ENCODE measurements at places on chromosomes 12 and 14.

- DNase-seq, result no peak
Measured at GRCh38 chr14:50967790-50968189, 23.5 kb upstream of the PYGL start.

DNA sequence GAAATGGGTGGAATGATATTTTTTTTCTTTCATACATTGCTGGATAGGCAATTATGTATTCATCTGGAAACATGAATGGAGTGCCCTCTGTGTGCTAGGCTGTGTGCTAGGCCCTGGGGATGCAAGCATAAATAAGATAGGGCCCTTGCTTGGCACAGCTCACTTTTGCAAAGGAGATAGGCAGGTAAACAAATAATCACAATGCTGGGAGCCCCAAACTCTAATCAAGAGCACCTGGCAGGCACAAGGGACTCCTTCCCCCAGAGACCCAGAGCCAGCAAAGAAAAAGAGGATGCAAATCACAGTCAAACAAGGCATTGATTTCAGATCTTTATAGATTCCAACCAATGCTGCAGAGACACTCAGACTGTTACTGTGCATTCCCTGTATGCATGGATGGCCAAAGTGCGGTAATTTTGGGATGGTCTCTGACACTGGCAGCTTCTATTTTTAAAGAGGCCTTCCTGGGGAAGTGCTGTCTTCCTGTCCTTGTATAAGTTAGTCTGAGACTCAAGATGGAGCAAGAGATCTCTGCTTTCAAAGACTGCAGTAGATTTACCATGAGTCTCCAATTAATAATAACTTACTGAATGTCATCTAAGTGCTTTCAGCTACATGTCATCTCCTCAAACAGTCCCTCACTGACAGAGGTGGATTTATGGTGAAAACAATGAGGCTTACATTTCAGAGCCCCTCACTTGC is 45.1 kb upstream of the CPM start:
- DNase-seq, result no peak

- no peak for DNase-seq
Measured at GRCh38 chr14:103016594-103016993, 40.8 kb downstream of the CDC42BPB start.

- no peak for DNase-seq
Measured at GRCh38 chr14:56817396-56817921, 7.2 kb upstream of the OTX2 start.
